ENCODE measurements at places on chromosomes 12 and 14. TPM values are rescaled to one million over a fixed set of nuclear protein-coding genes. Genes with fewer than 3 reads are reported as not detected.

Gene CLBA1
- 2.8 TPM for total RNA-seq

Gene TGFB3
- 56.8 TPM for total RNA-seq

DNA sequence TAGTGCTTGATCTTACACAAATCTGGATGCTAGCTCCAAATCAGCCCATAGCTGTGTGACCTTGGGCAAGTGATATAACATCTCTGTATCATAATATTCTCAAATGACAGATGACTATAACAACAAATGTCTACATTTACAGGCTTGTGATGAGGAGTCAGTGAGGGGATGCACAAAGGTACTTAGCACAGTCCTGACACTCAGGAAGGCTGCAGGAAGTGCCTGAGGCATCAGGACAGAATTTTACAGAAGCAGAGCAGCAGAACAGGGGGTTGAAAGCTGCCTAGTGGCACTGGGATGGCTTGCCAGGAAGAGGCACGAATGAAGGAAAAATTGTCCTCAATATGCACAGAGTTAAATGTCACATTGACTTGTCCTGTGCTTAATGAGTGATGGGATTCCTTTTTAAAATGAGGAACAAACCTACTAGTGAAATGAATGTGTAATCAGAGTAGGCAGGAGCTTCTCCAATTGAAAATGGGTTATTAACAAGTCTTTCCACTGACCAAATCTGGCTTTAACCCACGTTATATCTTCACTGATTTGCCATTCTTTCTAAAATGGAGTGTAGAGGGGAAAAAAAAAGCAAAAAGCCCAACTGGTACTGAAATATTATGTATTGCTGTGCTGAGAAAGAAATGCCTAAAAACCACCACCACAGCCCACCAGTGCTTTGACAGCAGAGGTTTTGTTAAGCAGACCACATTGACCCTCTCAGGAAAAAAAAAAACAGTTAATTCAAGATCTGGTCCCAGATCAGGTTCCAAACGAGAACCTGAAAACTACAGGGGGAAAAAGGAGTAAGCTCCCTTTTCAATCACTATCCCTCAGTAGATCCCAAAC is 11.6 kb downstream of the BTG1 start:
- no peak for DNase-seq

- no peak for DNase-seq
Observed at GRCh38 chr12:53579545-53579955, 46.6 kb downstream of the ATF7 start.

- DNase-seq = peak; percentile 37
Observed at GRCh38 chr12:4147031-4147481, 126.5 kb upstream of the CCND2 start.
